GM06990 (cell line): ENCODE measurements at places on chromosomes 11 and 22.

- no peak for DNase-seq
Measured at GRCh38 chr22:46539169-46539568, 1.7 kb upstream of the CELSR1 start.

DNA sequence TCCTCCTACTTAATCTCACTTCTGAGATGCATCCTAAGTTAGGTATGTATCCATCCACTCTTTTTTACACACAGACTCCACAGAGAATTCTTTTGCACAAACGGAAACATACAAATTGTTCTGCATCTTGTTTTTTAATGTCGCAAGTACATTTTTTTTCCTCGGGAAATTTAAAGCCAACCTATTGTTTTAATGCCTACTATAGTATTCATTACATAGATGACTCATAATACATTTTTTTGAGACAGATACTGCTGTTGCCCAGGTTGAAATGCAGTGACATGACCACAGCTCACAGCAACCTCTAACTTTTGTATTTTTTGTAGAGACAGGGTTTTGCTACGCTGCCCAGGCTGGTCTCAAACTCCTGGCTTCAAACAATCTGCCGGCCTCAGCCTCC lies 90.8 kb upstream of the TMEM45B start:
- no peak for DNase-seq

DNA sequence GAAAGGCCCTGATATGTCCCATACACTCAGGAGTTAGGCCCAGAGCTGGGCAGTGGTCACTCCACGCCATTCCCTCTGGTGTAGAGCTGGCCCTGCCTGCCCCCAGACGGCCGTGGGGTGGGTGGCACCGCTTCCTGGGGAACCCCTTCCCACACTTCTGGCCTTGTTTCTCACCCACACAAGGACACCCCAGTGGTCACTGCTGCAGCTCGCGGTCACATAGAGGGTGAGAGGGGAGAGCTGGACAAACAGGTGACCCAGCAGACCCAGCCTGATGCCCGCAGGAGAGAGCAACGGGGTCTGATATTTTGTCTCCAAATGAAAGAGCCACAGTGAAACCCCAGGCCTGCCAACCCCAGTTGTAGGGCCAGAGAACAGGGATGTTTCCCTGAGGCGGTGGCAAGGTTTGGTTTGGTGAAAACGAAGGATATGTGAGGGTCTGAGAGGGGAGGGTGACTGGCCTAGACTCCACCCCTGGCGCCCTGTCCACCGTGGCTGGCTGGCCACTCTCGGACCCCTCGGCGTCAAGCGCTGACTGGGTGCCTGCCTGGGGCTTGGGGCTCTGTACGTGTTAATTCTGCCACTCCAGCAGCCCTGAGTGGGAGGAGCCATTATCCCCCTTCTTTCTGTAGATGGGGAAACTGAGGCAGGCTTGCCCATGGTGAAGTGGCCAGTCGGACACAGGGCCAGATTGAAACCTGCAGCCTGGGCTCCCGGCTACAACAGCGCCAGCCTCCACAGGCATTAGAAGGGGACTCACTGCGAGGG lies 71.0 kb upstream of the PPARA start:
- no peak for DNase-seq

DNA sequence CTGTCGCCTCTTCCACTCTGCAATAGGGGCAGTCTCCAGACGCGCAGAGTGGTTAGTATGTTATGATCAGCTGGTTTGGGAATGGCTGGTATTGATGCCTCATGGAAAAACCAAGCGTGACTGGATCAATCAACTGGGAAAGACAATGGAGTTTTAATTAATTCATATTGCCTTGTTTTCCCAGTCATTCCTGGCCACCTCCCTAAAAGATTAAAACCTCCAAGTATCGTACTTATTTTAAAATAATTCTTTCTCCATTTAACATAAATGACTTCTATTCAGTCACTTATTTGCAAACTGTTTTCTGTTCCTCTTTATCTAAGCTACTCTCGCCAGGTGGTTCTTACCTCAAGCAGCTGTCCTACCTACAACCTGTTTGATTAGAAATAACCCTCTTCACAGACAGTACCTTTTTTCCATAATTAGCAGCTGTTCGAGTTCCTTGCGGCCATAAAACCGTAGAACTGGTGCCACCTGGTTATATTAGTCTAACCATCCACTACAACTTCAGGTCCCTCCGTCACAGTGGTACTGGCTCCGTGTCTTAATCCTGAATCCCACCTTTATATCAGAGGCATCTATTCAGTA lies 898 bp downstream of the ZNF215 start:
- peak; percentile 70 for DNase-seq

- peak; percentile 68 for DNase-seq
Measured at GRCh38 chr22:44068422-44069191, 44.5 kb downstream of the PARVB start.

GRCh38 chr11:69582756-69583467 lies 58.0 kb upstream of the CCND1 start:
- no peak for DNase-seq

DNA sequence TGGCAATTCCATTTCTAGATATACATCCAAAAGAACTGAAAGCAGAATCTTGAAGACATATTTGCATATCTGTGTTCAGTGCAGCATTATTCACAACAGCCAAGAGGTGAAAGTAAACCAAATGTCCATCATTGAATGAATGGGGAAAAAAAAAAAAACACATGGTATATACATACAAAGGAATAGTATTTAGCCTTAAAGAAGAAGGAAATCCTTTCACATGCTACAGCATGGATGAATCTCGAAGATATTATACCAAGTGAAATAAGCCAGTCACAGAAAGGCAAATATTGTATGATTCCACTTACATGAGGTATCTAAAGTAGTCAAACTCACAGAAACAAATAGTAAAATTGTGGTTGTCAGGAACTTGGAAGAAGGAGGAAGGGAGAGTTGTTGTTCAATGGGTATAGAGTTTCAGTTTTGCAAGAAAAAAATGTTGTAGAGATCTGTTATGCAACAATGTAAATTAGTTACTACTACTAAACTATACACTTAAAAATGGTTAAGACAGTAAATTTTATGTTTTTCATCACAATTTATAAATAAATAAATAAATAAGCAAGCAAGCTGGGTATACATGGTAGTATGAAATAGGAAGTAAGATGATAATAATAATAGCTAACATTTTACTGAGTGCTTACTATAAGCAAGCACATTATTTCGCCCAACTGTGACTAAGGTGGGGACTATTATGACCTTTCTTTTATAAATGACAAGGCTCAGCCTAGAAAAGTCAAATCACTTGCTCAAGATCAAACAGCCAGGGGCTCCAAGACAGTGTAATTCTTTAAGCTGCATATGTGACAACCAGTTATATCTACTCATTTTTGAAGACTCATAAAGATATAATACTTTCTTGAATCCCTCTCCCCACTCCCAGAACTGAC lies 50.0 kb downstream of the FAM168A start:
- no peak for DNase-seq

GRCh38 chr11:86087256-86087655 lies 18.4 kb upstream of the PICALM start:
- no peak for DNase-seq

DNA sequence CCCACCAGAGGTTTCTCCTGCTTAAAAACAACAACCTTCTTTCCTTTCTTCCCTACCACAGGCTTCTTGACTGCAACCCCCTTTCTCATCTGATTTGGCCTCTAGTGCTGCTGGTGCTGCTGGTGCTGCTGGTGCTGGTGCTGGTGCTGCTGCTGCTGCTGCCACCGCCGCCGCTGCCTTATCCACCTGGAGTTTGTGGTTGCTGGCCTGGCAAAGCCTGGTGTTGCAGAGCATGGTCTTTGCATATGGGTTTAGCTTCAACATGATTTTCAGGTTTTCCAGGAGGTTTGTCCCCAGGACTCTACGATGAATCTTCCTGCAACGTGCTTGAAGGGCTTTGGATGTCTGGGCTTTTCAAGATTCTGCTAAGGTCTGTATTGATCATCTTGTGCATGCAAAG lies 49.7 kb downstream of the MRTFA start:
- no peak for DNase-seq

DNA sequence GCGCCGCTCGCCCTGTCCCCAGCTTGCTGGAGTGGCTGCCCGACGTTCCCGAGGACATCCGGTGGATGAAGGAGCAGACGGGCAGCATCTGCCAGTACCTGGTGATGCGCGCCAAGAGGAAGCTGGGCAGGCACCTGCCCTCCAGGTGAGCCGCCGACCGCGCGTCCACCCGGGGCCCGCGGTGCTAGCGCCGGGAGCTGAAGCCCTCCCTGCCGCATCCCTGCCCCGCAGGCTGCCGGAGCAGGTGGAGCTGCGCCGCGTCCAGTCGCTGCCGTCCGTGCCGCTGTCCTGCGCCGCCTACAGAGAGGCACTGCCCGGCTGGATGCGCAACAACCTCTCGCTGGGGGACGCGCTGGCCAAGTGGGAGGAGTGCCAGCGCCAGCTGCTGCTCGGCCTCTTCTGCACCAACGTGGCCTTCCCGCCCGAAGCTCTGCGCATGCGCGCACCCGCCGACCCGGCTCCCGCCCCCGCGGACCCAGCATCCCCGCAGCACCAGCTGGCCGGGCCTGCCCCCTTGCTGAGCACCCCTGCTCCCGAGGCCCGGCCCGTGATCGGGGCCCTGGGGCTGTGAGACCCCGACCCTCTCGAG lies 3.3 kb upstream of the CRACR2B start:
- no peak for DNase-seq

GRCh38 chr11:115778928-115779650 lies 274.9 kb upstream of the CADM1 start:
- no peak for DNase-seq

DNA sequence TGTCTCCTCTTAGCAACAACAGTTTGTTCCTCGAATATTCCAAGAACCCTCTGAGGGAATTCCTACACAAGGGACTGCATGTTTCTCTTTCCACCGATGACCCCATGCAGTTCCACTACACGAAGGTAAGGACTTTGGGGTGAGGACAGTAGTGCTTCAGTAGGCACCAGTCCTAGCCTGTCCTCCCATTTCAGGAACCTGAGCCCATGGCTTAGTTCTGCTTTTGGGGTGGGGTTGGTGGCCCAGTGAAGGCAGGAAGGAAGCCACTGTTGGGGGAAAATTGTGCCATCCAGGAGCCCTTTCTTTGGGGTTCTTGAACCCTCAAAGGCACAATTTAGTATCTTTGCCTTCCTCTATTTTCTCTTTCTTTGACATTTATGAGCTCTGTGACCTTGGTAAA lies 38.2 kb downstream of the RNF141 start:
- DNase-seq = no peak

- peak; percentile 75 for DNase-seq
Measured at GRCh38 chr11:64844330-64845128, at the start of gene CDC42BPG. Gene CDC42BPG, minus strand, starts transcription at chr11:64844653. Its CDS starts 84 bp downstream, at chr11:64844569.

GRCh38 chr22:33715237-33715985 lies 204.9 kb downstream of the LARGE1 start:
- DNase-seq = no peak

- DNase-seq = no peak
Measured at GRCh38 chr11:129698212-129698611, 117.4 kb upstream of the TMEM45B start.

DNA sequence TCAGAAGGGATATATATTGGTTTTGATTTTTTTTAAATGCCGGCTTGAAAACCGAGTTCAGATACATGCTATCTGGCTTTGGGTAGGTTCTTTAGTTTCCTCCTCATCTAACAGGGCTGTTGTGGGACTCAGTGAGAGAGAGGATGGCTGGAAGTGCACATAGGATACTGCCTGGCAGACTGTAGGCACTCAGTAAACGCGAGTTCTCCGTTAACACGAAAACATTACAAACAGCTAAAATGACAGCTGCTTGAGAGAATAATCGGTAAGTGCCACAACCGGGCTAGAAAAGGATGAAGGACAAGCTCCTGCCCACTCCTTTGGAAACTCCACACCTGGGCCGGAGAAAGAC lies 369 bp downstream of the XRRA1 start:
- no peak for DNase-seq

GRCh38 chr11:61905067-61905696 lies 12.2 kb downstream of the RAB3IL1 start:
- DNase-seq = no peak
